ENCODE measurements at places on chromosomes 3 and 15.
A peak's percentile ranks its signal among the peaks of the same experiment; 100 is the strongest.

DNA sequence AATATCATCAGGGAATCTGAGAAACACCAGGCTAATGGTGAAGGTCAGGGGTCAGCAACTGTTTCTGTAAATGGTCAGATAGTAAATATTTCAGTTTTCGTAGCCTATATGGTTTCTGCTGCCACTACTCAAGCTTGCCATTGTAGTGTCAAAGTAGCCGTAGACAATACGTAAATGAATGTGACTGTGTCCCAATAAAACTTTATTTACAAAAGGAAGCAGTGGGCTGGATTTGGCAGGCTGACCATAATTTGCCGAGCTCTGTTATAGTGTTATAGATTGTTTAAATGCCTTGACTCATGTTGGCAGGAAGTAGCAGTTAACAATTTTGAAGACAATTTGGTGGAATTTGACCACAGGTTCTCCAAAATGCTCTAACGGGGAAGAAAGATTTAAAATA lies 548.2 kb downstream of the FOXP1 start:
- no peak for DNase-seq

DNA sequence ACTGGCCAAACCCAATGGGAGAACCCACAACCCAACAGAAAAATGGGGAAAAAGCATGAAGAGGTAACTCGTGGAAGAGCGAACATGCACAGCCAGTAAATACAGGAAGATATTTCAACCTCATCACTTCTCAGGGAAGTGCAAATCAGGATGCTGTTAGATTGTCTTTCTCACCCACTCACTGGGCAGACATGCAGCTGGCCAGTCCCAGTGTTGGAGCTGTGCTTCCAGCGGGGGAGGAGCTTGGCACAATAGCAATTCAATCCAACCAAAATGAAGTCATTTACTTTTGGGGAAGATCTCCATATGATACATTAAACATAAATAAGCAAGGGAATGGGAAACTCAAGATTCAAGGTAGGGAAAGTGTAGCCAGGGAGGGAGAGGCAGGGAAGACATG lies 12.1 kb downstream of the WNT7A start:
- no peak for DNase-seq

DNA sequence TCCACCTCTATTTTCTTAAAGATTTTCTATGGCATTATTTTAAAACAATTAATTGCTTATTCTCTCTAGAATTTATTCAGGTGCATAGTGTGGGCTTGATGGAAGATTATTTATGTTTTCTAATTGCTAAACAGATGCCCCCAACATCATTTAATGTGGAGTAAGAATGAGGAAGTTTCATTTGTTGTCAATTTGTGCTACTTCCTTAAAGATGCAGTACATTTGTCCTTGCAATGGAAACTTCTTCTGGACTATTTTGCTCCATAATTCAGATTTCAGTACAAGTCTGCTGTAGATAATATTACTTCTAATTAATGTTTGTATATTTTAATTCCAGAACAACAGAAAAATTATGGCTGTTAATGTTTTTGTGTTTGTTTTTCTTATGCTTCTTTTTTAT lies 104.8 kb downstream of the TGFBR2 start:
- no peak for DNase-seq

- DNase-seq = no peak
Measured at GRCh38 chr3:143850877-143851276, 2.6 kb upstream of the SLC9A9 start.

DNA sequence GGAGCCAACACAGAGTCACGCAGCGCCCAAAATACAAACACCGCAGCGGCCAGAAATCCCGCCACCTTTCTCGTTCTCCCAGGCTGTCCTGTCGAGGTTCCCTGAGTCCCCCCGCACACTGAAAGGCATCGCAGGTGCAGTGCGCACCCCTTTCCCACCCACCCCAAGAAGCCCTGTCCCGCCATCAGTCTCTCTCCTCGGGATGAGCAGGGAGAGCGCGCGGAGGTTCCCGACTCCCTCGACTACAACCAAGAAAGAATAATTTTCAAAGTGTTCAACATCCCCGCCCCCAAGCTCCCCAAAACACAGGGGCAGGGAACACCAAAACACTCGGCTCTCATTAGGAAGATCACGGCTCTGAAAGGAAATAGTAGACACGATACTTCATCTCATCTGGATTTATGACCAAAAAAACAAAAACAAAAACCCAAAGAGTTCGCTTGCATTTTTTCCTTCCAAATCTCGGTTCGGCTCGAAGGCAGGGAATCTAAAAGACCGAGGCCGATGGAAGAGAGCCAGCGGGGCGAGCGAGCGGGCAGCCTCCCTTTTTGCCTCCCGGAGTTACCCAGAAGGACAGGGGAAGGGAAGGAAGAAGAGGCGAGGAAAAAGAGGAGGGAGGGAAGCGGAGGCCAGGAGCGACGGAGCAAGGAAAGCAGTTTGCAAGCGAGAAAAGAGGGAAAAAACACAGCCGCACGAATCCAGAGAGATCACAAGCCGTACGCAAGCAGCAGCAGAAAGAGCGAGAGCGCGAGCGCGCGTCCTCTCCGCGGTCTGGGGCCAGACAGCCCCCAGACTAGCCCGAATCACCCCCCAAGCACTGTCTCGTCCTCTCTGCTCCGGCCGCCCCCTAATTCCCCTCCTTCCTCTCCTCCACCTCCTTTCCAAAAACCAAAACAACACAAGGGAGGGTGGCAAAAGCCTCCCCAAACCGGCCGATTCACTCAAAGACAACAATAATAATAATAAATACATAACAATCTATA lies 808 bp downstream of the BCL6 start:
- DNase-seq = peak; percentile 64

GRCh38 chr3:71050538-71051258 lies 532.8 kb downstream of the FOXP1 start:
- no peak for DNase-seq

DNA sequence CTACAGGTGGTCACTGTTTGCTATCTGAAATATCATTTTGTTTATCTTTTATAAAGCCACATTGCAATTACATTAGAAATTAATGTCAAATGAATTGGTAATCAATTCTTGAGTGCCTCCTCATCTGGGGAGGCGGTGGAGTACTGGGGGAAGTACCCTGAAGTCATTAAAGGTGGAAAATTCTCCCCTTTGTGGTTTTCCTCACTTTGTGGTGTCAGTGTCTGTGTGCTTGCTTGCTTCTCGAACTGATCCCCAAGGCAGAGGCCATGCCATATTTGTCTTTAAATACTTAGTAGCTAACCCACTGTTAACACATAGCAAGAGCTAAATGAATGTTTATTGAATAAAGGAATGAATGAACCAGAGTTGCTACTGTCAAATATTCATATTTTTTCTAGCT lies 40.5 kb upstream of the CCK start:
- DNase-seq = no peak
